ENCODE measurements at places on chromosomes 4 and X.
A peak's percentile ranks its signal among the peaks of the same experiment; 100 is the strongest.

GRCh38 chr4:138902705-138903104, 112.9 kb upstream of the NOCT start:
- DNase-seq, result no peak

GRCh38 chr4:127632420-127633403, at the start of gene INTU:
Gene INTU, plus strand, starts transcription at chr4:127632957. Its CDS starts 78 bp downstream, at chr4:127633035.
- peak; percentile 94 for DNase-seq

DNA sequence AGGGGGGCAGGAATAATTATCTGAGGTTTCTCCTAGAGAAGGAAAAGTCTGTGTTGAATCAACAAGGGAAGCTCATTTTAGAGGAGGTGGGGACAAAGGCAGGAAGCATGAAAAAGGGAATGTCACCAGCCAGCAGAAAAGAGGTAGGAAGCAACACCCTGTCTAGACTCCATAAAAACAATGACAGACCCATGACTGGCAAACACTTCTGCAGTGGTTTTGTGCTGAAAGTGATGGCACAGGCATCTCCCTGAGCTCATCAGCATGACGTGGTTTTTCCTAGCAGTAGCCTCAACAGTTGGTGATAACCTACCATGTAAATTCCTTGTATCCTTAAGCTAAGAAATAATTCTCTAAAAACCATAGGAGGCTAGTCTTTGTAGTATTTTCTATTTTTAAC, 110.7 kb upstream of the GALNT7 start:
- DNase-seq, result no peak

DNA sequence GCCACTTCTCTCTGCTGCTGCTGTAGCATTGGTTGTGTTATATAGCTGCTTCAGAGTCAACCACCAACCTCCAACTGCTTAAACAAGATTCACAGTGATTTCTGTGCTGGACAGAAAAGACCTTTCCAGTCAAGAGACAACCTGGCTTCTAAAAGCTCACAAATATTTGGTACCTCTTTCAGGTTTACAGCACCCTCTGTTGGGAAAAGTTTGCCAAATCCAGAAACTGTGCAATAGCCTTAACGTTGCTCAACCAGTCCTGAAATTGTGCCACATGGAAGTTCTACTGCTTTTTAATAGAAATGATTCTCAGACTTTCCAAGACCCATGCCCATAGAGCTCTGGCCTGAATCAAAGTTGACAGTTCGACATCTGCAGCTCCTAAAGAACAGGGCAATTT, 842.1 kb upstream of the HTR2C start:
- no peak for DNase-seq

- DNase-seq, result no peak
Measured at GRCh38 chr4:48879561-48880442, 26.8 kb downstream of the OCIAD2 start.

All from non-pigmented ciliary epithelial cell (primary cell).